Bronchial smooth muscle cell (primary cell): ENCODE measurements at places on chromosomes 5 and 9. TPM values are rescaled to one million over a fixed set of nuclear protein-coding genes. Genes with fewer than 3 reads are reported as not detected.

The DRD1 gene
- under 0.01 TPM in 1 of 2 replicates, not detected in the other for total RNA-seq

The PCDHB7 gene
- 0.32 and 0.60 TPM in 2 replicates for total RNA-seq

The TNFAIP8 gene
- 20.7 and 31.8 TPM in 2 replicates for total RNA-seq

The PRLR gene
- total RNA-seq, result 0.16 TPM in 1 of 2 replicates, not detected in the other

The LHX3 gene
- not detected in 2 replicates for total RNA-seq

The PGM5 gene
- 49.6 and 121 TPM in 2 replicates for total RNA-seq
